ENCODE measurements at places on chromosomes 16 and 17.

- DNase-seq, result no peak
Observed at GRCh38 chr17:21418446-21419298, 42.5 kb downstream of the KCNJ12 start.

GRCh38 chr16:50553182-50553710 is 5.0 kb downstream of the NKD1 start:
- no peak for DNase-seq

DNA sequence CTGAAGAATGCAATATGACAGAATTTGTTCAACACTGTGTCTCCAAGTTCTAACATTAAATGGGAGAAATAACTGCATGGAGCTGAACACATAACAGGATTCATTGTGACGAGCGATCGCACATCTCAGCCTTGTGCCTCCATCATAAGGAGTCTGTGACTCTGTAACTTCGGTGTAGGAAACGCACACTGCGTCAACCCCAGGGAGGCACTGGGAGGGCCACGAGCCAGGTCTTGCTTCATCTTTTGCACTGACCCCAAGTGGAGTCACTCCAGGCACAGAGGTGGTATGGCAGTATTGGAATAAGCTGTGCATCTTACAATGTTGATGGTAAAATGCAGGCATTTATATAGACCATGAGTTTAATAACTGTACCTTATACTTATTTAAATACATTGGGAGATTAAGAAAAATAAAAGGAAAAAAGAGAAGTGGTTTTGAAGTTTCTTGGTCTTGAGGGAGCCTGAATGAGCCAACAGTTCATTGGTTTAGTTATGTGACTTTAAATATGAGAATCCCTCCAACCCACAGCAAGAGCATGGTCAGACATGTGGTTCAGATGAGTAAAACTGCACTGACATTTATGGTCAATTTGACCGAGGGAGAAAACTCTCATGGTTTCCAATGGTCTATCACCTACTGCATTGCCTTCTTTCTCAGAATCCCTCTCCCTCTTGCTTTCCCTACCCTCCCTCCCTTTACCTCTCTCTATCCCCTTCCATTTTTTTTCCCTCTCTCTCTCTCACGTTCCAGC is 5.7 kb upstream of the PMP22 start:
- DNase-seq, result no peak

DNA sequence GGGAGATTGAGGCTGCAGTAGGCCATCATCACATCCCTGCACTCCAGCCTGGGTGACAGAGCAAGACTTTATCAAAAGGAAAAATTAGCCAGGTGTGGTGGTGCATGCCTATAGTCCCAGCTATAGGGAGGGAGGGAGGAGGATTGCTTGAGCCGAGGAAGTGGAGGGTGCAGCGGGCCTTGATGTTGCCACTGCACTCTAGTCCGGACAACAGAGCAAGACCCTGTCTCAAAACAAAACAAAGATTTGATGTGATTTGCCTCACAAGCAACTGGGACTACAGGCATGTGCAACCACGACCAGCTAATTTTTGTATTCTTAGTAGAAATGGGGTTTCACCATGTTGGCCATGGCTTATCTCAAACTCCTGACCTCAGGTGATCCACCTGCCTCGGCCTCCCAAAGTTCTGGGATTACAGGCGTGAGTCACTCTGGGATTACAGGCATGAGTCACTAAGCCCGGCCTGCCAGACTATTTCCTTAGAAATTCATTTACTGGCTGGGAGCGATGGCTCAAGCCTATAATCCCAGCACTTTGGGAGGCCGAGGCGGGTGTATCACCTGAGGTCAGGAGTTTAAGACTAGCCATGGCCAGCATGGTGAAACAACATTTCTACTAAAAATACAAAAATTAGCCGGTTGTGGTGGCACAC is 11.5 kb downstream of the UBE2G1 start:
- DNase-seq, result no peak

DNA sequence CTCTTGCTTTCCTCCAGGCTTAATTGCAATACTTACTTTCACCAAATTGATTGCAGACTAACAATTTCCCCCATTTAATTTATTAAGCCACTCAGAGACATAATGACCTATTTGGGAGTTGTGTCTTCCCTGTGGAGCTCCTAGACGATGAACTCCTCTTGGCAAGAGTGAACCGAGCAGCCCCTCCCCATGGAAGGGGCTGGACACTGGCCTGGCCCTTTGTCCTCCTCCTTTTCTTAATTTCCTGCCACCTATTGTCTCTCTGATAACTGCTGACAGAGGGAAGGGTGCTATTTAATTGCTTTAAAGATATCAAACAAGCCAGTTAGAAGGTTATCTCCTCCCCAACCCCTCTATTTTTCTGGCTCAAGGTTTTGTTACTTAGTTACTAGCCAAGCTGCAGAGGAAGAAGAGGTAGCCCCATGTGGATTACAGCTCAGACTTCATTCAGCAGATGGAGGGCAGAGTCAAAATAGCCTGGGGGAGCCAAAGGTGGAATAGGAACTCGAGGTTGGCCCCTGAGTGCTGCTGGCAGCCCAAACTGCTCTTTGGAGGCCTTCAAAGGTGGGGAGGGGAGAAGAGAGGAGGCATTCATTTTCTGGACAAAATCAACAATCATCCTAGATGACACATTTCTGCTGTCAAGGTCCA is 3.7 kb upstream of the SSTR2 start:
- no peak for DNase-seq

- no peak for DNase-seq
Observed at GRCh38 chr17:81453076-81453475, 57.8 kb downstream of the BAHCC1 start.

- no peak for DNase-seq
Observed at GRCh38 chr16:2856061-2856670, 1.8 kb downstream of the PRSS22 start.

DNA sequence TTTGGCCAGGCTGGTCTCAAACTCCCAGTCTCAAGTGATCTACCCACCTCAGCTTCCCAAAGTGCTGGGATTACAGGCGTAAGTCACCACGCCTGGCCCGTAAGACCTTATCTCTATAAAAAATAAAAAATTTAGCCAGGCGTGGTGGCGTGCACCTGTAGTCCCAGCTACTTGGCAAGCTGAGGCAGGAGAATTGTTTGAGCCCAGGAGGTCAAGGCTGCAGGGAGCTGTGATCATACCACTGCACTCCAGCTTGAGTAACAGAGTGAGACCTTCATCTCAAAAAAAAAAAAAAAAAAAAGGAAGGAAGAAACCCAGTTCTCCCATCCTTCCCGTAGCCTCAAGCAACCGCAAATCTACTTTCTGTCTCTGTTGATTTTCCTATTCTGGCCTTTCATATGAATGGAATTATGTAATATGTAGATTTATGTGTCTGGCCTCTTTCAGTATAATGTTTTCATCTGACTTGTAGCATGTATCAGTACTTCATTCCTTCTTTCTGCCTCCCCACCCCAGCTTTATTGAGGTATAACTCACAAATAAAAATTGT is 11.2 kb downstream of the CASC3 start:
- DNase-seq, result no peak

GRCh38 chr17:29407856-29408255 is 17.7 kb downstream of the TAOK1 start:
- DNase-seq, result no peak

DNA sequence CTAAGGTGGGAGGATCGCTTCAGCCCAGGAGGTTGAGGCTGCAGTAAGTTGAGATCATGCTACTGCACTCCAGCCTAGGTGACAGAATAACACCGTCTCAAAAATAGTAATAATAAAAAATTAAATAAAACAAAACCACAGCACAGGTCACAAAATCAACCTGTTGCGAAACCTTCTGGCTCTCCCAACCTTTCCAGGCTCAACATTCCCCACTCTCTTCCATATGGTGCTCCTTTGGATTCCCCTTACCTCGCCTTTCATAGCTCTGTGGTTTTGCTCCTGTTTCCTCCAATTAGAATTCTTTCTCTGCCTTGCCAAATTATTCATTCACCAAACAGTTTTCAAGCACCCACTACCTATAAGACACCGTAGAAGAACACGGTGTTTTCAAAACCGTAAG is 4.7 kb downstream of the ZDHHC7 start:
- DNase-seq, result no peak

- DNase-seq, result no peak
Observed at GRCh38 chr17:40707745-40708144, 4.2 kb upstream of the KRT24 start.

DNA sequence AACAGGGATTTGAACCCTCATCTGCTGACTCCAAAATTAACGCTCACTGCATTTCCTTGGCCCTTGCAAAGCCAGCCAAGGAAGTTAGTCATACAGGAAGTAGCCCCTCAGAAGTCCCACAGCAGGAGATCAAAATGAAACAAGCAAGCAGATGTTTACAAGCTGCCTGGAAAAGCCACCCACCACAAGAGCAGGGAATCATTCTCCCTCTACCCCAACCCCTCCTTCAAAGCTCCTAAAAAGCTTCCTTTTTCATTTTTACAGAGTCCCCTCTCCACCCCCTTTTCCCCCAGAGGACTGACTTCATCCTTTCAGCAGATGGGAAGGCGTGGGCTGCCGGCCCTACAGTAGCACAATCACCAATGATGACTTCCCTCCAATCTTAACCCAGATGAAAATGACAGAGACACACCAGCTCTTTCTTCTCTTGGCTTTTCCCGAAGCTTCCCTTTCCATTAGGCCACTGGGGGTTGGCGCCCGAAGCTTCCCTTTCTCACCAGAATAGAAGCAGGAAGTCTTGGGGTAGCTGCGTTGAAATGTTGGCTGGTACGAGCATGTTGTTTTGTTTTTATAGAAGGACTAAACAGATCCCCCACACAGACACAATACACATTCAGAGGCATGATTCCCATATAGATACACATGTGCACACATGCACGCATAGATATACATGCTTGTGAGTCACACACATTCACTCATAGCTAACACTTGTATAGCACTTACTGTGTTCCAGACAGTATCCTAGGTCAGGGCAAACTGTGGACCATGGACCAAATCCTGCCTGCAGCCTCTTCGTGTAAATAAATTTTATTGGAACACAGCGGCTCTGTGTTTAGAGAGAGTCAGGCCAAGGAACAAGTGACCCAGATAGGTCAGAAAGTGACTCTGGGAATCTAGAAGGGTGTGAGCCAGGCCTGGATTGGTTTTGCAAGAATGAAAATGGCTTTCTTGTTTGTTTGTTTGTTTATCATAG is 17.4 kb downstream of the ITPRIPL2 start:
- no peak for DNase-seq

- DNase-seq, result no peak
Observed at GRCh38 chr17:42695500-42695899, 13.2 kb downstream of the CNTNAP1 start.

- no peak for DNase-seq
Observed at GRCh38 chr16:14129502-14129901, 58.4 kb downstream of the MRTFB start.

- DNase-seq, result no peak
Observed at GRCh38 chr17:59424331-59424730, 92.9 kb downstream of the YPEL2 start.

DNA sequence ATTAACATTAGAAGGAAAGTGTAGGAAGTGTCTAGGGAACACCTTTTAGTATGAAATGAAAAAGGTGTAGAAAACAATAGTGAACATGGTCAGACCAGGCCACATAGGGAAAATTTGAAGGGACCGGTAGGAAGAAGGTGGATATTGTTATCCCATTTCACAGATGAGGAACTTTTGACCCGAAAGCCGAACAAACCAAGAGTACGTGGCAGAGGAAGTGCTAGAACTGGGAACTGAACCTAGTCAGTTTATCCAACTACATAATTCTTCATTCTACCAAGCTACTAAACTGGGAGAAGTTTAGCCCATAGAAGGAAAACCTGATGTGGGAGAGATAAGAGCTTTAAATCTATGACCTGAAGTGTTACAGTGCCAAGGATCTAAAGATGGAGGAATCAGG is 43.2 kb downstream of the YPEL2 start:
- DNase-seq, result no peak

DNA sequence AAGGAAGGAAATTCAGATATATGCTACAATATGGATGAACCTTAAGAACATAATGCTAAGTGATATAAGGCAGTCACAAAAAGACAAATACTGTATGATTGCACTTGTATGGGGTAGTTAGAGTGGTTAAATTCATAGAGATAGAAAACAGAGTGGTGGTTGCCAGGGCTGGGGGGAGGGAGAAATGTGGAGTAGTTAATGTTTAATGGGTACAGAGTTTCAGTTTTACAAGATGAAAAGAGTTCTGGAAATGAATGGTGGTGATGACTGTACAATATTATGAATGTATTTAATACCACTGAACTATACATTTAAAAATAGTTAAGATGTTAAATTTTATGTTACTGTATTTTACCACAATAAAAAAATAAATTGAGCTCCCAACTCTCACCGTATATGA is 157.9 kb downstream of the TOX3 start:
- DNase-seq, result no peak

- no peak for DNase-seq
Observed at GRCh38 chr17:83004791-83005380, 74.5 kb upstream of the METRNL start.

GRCh38 chr17:17515934-17516930 is 20.0 kb upstream of the RASD1 start:
- DNase-seq, result no peak

DNA sequence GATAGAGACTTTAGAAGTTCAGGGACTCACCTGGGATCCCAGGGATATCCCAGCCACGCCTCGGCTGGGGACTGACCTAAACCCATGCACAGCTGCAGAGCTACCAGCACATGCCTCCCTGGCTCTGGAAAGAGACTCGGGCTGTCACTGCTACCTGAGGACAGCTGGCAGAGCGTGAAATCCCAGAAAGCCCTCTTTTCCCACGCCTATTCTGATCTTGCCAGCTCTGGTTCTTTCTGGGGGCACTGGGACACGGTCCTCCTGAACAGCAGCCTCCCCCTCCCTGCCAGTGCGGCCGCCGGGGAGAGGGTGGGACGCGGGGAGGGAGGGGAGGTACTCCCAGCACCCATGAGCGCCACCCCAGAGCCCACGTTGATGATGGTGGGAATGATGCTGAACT is 10.8 kb downstream of the P2RX5 start:
- DNase-seq, result no peak

DNA sequence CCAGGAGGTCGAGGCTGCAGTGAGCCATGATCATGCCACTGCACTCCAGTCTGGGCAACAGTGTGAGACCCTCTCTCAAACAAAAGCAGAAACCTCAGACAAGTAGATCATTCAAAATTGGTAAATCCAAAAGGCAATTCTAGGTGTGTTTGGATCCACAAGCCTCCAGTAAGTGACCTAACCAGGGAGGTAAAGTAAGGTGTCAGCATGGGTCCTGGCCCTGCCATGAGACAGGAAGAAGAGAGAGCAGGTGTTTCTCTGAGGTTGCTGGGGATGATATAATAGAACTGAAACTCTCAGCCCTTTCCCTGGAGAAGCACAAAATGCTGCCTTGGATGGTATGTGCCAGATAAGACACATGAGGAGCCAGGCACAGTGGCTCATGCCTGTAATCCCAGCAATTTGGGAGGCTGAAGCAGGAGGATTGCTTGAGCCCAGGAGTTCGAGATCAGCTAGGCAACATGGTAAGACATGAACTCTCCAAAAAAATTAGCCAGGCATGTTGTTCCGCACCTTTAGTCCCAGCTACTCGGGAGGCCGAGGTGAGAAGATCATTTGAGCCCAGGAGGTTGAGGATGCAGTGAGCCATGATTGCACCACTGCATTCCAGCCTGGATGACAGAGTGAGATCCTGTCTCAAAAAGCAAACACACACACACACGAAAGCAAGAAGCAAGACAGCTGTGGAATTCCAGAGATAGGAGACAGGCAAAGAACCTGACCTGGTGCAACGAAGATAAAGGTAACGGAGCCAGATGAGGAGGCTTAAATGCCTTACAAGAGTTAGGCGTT is 6.5 kb downstream of the TM4SF5 start:
- DNase-seq, result no peak

- no peak for DNase-seq
Observed at GRCh38 chr17:73091770-73092522, 542 bp downstream of the SLC39A11 start.

GRCh38 chr16:86993426-86994110 is 323.6 kb downstream of the C16orf95 start:
- no peak for DNase-seq

All from hypothalamus (tissue), 51 donors.